ENCODE measurements at places on chromosomes 2 and 18.

- DNase-seq: no peak
Measured at GRCh38 chr2:226703514-226703913, 96.1 kb downstream of the IRS1 start.

DNA sequence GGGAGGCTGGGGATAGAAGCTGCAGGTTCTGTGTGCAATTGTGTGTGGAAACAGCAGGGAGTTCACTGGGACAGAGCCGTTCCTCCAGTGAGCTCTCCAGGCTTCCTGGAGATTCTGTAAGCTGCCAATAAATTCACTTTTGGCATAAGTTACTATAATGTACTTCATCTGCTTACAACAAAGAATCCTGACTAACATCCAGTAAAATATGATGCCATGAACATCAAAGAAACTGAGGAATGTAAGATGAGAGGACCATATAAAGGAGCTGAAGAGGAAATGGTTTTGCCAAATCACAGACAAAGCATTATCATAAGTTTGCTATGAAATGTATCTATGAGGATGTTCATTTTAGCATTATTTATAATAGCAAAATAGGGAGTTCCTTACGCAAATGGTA is 175.3 kb downstream of the KCNE4 start:
- DNase-seq: no peak

- no peak for DNase-seq
Measured at GRCh38 chr2:225042800-225043167, 516 bp upstream of the DOCK10 start.

DNA sequence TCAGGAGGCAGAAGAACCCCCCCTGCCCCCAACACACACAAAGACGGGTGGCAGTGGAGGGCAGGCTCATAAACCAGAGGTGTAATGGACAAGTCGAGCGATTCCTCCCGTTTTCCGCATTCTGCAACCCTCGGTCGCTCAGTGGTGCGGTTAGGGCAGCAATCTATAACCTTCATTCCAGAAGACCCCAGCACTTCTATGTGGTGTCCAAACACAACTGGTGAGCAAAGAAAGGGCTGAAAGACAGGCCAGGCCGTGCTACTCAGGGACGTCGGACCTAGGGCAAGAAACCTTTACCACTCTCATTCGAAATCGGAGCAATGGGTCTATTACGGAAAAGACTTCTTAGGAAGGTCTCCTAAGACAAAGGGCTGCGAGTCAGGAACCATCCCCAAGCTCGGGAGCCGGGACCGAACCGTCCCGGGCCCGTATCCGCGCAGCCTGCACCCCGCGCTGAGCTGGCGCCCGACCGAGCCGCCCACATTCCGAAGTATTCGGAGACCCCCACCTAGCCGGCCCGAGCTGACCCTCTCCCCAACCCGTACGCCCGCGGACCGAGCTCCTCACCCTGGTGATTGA is 568 bp downstream of the ARL5A start:
- DNase-seq: peak; percentile 45

DNA sequence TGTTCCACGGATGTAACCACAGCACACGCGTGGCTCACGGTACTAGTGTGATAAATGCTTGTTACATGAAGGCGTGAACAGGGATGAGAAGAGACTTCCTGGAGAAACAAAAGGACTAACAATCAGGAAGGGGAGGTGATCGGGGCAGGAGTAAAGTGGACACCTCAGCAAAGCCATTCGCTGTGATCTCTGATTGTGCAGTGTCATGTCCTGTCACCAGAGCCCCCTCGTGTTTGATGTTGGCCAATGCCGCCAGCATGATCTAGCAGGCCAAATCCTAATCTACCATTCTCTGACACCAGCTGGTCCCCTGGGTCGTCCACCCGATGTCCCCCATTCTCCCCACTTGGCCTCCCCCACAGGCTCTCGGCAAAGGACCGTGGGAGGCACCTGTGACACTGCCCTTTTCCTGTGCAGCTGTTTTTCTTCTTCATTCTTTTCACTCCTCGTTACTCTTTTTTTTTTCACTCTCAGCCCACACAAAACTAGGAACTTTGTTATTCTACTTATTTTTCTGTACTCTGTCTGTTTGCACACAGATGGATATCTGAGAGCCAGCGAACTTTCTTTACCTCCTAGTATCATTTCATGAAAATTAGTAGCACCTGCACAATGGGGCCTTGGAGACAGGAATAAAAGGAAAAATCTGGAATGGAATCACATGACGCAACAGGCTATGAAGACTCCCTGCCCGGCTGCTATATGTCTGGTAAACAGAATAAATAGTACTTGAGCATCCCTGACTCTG is 146.8 kb downstream of the TGIF1 start:
- peak; percentile 54 for DNase-seq

All from nephron progenitor cell (in vitro differentiated cells).